ENCODE measurements at places on chromosomes 13 and 19. TPM values are rescaled to one million over a fixed set of nuclear protein-coding genes. Genes with fewer than 3 reads are reported as not detected.

The ZNF534 gene
- not detected for total RNA-seq

The REEP6 gene
- total RNA-seq: 5.5 TPM

The TSSK6 gene
- 2.1 TPM for total RNA-seq

The HSH2D gene
- total RNA-seq: 0.10 TPM

The RFPL4A gene
- 0.77 TPM for total RNA-seq

The BCAM gene
- total RNA-seq: 81.7 TPM
